ENCODE measurements at places on chromosomes 7 and 10.

DNA sequence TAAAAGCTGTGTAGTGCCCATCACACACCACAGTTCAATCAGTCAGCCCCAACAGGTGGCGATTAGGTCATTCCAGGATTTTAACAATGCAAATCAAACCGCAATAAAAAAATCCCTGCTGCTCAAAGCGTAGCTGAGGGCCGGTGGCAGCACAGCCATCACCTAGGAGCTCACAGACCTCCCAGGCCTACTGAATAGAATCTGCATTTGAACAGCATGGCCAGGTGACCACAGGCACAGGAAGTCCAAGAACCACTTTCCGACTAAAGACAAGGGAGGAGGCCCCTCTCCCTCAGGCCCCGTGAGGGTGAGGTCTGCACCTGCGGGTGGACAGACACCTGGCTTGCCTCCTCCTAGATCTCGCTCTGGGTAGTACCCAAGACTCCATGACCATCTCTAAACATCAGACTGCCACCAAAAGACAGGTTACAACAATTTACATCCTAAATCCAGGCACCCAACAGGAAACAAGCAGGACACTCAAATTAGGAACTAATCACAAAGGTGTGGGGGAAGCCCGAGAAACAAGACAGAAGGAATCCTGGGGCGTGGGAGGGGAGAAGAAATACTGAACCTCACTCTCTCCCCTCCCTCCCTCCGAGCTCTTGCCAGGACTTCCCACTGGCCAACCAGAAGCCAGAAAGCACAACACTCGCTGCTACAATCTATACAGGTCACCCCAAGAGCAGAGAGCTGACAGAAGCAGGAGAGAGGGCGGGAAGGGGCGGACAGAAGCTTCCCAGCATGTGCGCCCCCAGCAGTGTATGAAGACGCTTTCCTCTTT is 19.2 kb downstream of the GNA12 start:
- H3K4me1 ChIP-seq: peaks cover 48% of the 10 kb centered on the region
- no peak overlapping the region for H3K4me3 ChIP-seq
- peak overlapping the region; percentile 24 for H3K27ac ChIP-seq
- H3K36me3 ChIP-seq: no peaks in the 10 kb centered on the region
- H3K27me3 ChIP-seq: no peaks in the 10 kb centered on the region

- H3K27me3 ChIP-seq: peaks cover 22% of the 10 kb centered on the region
- no peak for DNase-seq
- H3K36me3 ChIP-seq: peaks cover 2% of the 10 kb centered on the region
- no peaks in the 10 kb centered on the region for H3K4me1 ChIP-seq
- H3K27ac ChIP-seq: no peak overlapping the region
These were observed 39.4 kb downstream of the AOC1 start for GRCh38 chr7:150891740-150892139.

DNA sequence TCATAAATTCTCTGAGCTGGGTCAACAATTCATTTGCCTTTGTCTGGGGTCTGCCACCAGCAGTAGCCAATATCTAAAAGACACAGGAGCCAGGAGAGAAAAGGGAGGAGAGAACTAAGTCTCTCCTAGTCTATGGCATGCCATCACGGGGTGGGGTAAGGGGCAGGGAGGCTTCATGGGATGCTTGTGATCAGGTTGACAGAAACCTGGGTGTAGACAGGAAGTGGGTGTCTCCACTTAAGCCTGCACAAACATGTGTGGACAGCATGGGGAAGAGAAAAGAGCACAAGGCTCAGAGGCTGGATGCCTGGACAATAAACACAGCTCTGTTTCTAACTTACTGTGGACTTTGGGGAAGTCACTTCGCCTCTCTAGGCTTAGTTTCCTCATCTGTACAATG is 11.5 kb upstream of the C10orf53 start:
- H3K27me3 ChIP-seq: peaks cover 58% of the 10 kb centered on the region
- no peaks in the 10 kb centered on the region for H3K36me3 ChIP-seq
- H3K4me1 ChIP-seq: no peaks in the 10 kb centered on the region
- no peak overlapping the region for H3K4me3 ChIP-seq
- no peak overlapping the region for H3K27ac ChIP-seq

DNA sequence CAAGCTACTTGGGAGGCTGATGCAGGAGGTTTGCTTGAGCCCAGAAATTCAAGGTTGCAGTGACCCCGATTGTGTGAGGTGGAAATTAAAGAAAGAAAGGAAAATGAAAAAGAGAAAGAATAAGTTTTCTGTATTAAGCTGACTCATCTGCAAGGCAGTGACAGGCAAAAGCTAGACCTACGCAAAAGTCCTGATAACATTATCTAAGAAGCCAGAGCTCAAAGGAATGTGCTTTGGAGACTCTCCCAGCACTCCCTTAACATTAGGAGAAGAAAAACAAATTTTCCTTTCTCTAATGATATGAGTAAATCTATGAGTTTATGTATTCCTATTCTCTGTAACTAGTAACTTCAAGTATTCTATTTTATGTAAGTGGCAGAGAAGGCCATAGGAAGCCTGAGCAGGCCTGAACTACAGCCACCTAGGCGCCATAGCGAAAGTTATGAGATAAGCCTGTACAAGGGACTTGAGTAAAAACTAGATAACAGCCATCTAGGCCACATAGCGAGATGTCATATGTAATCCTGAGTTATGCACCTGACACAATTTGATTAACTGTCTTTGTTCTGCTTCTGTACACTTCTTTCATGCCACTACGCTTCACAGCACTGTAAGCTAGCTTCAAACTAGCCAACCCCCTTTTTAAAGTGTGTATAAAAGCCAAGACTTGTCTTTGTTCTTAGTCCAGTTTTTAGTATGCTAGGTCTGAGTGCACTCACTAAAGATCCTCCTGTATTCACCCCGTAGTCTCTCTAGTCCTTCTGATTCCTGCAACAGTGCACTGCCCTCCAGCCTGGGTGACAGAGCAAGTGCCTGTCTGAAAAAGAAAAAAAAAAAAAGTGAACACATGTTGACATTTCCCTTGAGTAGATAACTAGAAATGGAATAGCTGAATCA is 9.4 kb upstream of the ZWINT start:
- no peak overlapping the region for H3K4me3 ChIP-seq
- no peaks in the 10 kb centered on the region for H3K36me3 ChIP-seq
- H3K4me1 ChIP-seq: no peaks in the 10 kb centered on the region

DNA sequence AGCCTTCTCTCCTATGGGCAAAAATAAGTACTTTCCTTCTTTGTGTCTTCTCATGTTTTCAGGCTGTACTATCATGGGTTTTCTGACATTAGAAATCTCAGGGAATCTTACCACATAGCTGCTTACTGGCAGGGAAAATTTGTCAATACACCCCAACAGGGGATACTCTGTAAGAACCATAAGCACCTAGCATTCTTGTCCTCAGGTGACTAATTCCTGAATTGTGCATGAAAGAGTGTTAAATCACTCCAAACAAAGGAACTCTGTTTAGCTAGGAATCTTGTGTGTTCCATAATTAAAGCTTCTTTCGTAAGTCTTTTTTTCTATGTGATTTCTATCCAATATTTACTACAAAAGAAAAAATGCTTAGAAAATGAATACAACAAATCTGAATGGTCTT is 206.7 kb upstream of the POT1 start:
- no peaks in the 10 kb centered on the region for H3K36me3 ChIP-seq
- no peak for DNase-seq
- H3K4me1 ChIP-seq: no peaks in the 10 kb centered on the region
- no peak overlapping the region for H3K4me3 ChIP-seq
- H3K27me3 ChIP-seq: no peaks in the 10 kb centered on the region

DNA sequence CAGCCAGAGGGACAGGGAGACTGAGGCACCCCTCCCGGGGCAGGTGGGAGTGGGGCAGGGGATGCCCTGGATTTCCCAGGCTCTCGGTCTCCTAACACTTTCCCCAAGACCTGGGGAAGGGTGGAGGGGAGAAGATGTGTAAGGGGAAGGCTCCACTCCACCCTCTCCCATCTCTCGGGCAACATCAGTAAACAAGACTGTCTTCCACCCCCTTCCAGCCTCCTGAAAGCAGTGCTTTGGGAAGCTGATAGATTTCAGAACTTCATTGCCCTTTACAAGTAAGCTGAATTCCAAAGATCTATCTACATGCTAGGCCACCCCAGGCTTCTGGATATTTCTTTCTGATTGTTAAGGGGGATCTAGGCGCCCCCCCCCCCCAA is 3.7 kb downstream of the FLNC start:
- DNase-seq: no peak
- H3K4me1 ChIP-seq: peaks cover 7% of the 10 kb centered on the region
- H3K36me3 ChIP-seq: no peaks in the 10 kb centered on the region
- peaks cover 36% of the 10 kb centered on the region for H3K27me3 ChIP-seq
- H3K4me3 ChIP-seq: no peak overlapping the region

DNA sequence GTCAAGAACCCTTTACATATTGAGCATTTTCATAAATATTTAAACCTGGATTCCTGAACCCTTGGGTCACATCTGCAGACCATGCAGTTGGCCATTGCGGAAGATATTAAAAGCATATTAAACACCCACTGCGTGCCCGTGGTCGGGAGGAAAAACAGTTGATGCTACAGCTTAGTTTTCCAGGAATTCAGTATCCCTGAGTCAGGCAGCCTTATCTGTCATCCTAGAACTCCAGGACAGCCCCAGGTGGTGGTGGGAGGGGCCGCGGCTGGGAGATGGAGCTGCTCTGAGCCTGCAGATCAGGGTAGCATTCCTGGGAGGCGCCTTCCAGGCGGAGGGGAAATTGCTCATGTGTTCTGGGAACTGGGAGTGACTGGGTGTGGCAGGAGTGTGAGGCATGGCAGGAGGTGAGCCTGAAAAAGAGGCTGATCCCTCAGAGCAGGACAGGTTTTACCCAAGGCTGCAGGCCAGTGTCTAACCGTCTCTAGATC is 222.9 kb upstream of the SH2B2 start:
- DNase-seq: no peak
- no peak overlapping the region for H3K27ac ChIP-seq
- no peak overlapping the region for H3K4me3 ChIP-seq
- no peaks in the 10 kb centered on the region for H3K27me3 ChIP-seq

GRCh38 chr7:77205706-77206105 is 6.1 kb upstream of the FGL2 start:
- no peak overlapping the region for H3K27ac ChIP-seq
- H3K27me3 ChIP-seq: no peaks in the 10 kb centered on the region
- no peak for DNase-seq
- peaks cover 2% of the 10 kb centered on the region for H3K36me3 ChIP-seq
- peaks cover 4% of the 10 kb centered on the region for H3K4me1 ChIP-seq
- no peak overlapping the region for H3K4me3 ChIP-seq

DNA sequence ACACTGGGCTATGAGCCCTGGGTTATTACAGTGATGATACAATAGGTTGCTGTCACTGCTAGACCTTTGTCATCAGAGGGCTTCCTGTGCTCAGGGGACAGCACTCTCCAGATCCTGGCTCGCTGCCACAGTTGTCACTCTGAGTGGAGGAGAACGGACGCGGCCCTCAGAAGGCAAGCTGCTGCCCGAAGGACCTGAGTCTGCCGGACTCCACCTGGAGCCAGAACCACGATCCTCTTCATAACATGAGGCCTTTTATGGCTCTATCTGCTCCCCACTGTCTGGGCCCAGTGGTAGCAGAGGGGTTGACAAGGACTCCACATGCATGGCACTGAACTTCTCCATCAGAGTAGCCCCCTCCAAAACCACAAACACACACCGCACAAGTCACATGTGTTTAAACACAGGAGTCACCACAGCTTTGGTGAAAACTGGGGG is 94.7 kb upstream of the EFCAB10 start:
- H3K36me3 ChIP-seq: peaks cover 18% of the 10 kb centered on the region
- no peaks in the 10 kb centered on the region for H3K27me3 ChIP-seq
- H3K4me3 ChIP-seq: peak overlapping the region; percentile 40
- peak overlapping the region; percentile 92 for H3K27ac ChIP-seq

DNA sequence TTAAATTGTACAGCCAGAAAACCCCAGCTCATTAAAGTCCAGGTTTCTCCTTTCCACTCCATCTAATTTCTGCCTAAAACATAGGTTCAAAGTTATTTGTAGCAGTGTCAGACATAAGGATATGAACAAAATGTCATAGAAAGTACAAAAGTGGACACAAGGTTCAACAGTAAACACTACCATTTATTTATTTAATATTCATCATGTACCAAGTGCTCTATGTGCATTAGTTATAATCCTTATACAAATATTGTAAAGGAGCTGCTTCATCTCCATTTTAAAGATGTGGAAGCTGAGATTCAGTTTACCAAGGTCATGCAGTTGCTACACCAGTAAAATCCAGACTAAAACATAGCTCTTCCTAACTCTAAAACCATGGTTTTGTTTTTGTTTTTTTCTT is 52.0 kb upstream of the CDK1 start:
- H3K27me3 ChIP-seq: no peaks in the 10 kb centered on the region
- peak overlapping the region; percentile 94 for H3K27ac ChIP-seq
- peaks cover 61% of the 10 kb centered on the region for H3K4me1 ChIP-seq
- H3K36me3 ChIP-seq: peaks cover 1% of the 10 kb centered on the region
- DNase-seq: no peak
- H3K4me3 ChIP-seq: no peak overlapping the region

DNA sequence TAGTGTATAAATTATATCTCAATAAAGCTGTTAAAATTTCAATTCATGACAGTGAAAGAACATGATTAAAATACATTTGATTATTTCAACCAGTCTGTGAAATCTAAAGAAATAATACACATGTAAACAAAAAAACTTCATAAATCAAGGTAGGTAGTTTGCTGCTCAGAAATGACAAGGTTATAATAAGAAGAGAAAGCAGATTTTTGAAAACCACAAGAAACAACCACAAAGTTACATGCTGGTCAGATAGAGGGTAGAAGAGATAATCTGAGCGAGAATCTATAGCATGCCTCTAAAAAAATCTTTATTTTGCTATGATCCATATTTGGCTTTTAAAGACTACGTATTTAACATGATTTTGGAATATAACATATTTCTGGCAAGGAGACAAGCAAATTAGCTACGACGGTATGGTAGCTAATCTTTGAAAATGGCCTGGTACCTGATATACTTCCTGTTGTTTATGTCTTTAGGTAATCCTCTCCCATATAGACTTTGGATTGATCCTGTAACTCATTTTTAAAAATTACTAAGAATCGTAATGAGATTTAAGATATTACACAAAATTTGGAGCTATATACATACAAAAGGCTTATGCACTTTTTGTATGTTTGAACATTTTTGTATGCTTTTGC is 23.5 kb upstream of the VCL start:
- peak overlapping the region; percentile 48 for H3K4me3 ChIP-seq
- no peaks in the 10 kb centered on the region for H3K27me3 ChIP-seq
- no peak for DNase-seq
- peaks cover 16% of the 10 kb centered on the region for H3K4me1 ChIP-seq

GRCh38 chr7:87219545-87220025 is at the start of gene TMEM243:
TMEM243 (minus strand) TSS chr7:87219732; CDS start chr7:87219503, 229 bp downstream.
- H3K27me3 ChIP-seq: no peaks in the 10 kb centered on the region
- peaks cover 44% of the 10 kb centered on the region for H3K4me1 ChIP-seq
- H3K27ac ChIP-seq: peak within 1 kb of the TSS; percentile 99
- peaks cover 20% of the 10 kb centered on the region for H3K36me3 ChIP-seq
- peak; percentile 77 for DNase-seq
